Right renal cortex interstitium (tissue), 3 donors: ENCODE measurements at places on chromosomes 7 and 10. TPM values are rescaled to one million over a fixed set of nuclear protein-coding genes. Genes with fewer than 3 reads are reported as not detected.

- DNase-seq = no peak
Observed at GRCh38 chr10:24448351-24448999, 239.5 kb downstream of the KIAA1217 start.

DNA sequence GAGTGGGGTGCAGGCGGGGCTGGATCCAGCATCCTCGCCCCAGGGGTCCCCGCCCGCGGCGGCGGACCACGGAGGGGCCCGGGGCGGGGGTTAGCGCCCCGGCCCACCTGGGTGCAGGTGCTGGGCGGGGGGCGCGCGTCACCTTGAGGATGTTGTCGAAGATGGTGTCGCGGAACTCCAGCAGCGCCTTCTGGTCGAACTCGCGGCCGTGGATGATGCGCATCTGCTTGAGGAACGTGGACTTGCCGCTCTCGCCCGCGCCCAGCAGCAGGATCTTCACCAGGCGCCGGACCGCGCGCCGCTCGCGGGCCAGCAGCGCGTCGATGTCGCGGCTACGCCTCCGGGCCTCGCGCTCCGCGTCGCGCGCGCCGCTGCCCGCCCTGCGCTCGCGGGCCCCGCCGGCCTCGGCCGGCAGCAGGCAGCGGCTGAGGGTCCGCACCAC, 376 bp downstream of the GNA12 start:
- DNase-seq = no peak

SLC26A5 gene
- not detected for polyA plus RNA-seq

DNA sequence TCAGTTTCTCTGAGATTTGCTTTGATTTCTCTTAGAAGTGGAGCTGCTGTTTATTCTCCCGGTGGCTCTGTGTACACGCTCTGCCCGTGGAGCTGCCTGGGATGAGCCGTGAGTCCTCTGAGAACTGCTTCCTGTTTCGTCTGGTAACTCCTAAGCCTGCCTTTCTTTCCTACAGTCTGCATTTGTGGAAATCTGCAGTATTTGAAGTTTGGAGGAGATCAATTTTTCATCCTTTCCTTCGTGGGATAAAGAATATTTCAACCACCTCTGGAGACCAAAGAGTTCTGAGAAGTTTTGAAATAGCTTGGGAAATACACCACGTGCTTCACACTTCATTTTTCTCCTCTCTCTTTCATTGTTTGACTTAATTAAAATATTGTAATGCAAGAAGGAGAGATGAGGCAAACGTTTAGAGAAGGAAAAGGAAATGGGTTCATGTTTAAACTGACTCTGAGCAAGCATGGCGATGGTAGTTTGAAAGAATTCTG, 311.9 kb downstream of the LRMDA start:
- DNase-seq = no peak

ZNF853 gene
- polyA plus RNA-seq = 16.3 TPM

DNA sequence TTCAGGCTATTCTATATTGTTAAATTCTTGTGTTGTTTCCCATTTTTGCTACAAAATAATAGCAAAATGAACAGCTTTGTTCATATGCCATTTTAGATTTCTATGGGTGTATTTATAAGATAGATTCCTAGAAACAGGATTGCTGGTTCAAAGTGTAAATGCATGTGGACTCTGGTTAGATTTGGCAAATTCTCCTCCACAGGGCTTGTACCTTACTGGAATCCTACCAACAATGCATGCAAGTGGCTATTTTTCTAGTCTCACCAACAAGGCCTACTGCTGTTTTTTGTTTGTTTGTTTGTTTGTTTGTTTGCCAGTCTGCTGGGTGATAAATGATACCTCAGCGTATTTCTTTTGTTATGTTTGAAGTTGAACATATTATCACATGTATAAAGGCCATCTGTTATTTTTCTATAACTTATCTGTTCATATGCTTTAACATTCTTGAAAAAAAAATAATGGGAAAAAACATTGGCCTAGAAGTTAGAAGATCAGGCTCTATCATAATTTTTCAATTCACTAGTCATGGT, 87.1 kb upstream of the AHR start:
- DNase-seq = no peak

FOXI2 gene
- polyA plus RNA-seq = 1.8 TPM

TECTB gene
- polyA plus RNA-seq = not detected

STARD3NL gene
- polyA plus RNA-seq = 71.4 TPM
